ENCODE measurements at places on chromosomes 5 and 9. TPM values are rescaled to one million over a fixed set of nuclear protein-coding genes. Genes with fewer than 3 reads are reported as not detected.

DNA sequence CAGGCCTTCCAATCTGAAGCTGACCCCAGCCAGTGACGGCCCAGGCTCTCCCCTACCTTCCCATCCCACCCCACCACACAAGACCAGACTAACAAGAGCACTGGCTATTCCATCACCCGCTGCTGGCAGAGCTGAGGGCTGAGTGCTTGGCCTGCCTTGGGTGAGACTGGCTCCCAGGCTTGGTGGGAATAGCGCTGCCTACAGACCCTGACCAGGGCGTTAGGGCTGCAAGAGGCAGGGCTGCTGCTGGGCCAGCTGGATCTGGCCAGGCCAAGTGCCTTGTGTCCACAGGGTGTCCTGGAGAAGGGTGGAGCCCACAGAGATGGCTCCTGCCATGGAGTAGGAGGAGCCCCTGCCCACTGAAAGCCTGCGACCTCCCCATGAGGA is 31.6 kb upstream of the ANGPTL2 start:
- DNase-seq: no peak

The IFNK gene
- not detected for total RNA-seq

DNA sequence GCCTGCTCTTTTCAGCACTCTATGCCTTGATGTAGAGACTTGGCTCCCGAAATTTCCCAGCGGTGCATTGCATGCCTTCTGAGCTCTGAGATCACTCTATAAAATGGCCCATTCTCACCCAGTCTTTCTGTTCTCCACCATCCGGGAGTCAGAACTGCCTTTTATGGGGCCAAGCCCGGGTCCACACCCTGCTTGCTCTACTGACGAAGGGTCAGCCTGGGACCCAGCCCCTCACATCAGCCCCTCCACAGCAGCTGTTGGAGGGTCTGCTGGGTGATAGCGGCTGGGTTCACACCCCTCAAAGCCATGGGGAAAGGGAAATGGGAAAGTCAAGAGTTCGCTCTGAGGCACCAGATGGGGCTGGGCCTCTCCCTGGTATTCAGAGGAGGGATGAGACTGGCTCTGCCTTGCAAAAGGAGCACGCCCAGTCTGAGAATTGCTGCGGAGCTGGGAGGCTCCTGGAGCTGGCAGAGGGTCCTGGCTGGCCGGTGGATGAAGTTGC is 66.0 kb upstream of the ORM1 start:
- DNase-seq: no peak

DNA sequence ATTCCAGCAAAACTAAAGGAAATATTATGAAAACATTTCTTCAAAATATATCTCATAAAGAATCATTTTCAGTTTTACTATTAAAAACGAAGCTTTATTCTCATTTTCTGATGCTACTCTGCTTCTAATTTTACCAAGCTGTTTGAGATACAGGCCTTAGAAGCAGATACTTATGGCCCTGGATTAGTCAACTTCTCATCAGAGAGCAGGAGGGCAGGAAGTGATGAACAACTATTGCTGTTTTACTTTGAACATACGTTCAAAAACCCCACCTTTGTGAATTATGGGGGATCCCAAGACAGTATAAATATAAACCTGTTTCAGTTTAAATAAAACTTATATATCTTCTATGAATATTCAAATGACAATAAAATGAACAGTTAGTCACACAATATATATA is 16.0 kb downstream of the MPDZ start:
- DNase-seq: no peak

The SLC6A7 gene
- not detected for total RNA-seq

DNA sequence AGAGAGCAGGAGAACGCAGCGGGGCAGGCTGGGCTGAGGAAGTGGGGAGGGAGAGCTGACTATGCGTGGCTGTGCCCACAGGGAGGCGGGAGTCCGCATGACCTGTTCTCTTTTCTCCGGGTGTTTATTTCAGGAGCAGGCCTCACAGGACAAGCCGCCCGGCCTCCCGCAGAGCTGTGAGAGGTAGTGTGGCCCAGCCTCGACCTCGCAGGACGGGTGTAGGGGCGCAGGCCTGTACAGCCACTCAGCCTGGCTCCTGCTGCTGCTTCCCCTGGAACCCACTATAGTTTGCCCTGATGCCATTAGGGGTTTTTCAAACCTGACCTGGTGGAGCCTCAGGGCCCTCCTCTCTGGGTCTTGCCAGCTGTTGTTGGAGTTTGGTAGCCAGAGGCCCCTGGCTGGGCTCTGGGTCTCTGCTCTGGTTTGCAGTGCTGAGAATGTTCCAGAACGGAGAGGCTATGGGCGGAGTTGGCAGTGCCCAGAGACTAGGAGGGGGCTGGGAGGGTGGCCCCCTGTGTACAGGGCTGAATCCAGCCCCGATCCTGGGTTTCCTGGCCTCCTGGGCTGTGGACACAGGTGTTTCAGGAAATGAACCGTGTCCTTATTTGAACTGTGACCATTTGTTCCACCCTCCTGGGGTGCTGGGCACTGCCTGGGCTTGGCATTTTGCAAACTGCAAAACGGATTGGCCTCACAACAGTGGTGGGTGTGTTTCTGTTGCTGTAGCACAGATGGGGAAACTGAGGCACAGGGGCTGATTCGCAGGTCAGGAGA is 78.8 kb downstream of the WNK2 start:
- no peak for DNase-seq

The NEUROG1 gene
- total RNA-seq: not detected

DNA sequence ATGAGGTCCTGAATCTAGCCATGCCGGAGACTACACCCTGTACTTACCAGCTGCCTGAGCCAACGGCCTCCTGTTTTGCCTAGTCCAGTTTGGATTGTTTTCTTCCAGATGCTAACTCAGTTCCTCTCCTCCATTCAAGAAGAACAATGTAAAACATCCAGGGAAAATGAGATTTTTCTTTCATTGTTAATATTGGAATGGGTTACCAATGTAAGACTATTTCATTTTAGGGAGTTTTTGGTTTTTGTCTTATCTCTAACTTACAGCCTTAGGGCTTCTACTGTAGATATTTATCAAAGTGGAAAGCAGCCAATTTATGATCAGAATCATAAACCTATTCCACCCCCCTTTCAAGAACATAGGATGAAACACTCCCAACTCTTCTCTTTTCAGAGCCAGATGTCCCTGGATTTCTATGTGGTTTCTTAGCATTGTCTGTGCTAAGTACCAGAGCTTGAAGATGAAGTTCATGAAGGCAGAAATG is 3.5 kb upstream of the VDAC1 start:
- DNase-seq: no peak

DNA sequence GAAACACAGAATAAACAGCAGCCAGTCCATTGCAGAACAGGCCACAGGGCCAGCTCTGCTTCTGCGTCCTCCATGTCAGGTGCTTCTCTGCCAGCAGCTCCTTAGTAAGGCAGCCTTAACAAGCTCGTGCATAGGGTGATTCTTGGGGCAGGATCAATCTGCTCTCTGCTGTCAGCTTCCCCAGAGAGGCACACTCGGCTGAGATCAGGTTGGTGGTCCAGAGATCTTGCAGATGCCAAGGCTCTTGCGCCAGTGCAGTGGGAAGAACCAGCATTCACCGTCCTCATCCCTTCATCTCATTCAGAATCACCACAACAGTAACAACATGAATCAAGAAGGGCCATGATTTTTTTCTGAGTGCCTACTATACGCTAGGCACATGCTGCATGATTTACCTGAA is 49.0 kb upstream of the ALDH1B1 start:
- DNase-seq: no peak

DNA sequence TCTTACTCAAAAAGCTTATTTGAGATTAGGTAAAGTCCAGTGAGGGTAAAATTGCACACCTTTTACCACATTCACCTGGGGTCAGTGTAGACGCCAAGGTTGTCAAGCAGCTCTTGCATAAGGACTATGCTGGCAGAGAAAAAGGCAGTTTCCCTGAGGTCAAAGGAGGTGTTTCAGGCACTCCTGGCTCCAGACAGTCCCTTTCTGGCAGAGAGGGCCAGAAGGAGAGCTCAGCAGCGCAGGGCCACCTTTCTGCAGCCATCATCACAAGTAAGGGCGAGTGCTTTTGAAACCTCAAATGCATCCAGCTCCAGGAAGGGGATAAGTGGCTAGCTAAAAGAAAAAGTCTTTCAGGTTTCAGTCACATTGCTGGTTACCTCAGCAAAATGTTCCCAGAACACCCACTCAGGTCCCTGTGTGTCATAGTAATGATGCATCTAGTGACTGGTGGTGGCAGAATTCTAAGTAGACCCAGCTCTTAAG is 16.7 kb upstream of the IL13 start:
- DNase-seq: no peak

The ARID3C gene
- total RNA-seq: not detected

- no peak for DNase-seq
These were observed 33.5 kb downstream of the ELL2 start for GRCh38 chr5:95927927-95928723.

The TMEM215 gene
- total RNA-seq: not detected

The TRPM3 gene
- total RNA-seq: not detected

The QSOX2 gene
- 20.5 TPM for total RNA-seq

The TXNDC8 gene
- not detected for total RNA-seq

GRCh38 chr5:10355071-10355889 is 1.8 kb downstream of the MARCHF6 start:
- DNase-seq: peak; percentile 76

DNA sequence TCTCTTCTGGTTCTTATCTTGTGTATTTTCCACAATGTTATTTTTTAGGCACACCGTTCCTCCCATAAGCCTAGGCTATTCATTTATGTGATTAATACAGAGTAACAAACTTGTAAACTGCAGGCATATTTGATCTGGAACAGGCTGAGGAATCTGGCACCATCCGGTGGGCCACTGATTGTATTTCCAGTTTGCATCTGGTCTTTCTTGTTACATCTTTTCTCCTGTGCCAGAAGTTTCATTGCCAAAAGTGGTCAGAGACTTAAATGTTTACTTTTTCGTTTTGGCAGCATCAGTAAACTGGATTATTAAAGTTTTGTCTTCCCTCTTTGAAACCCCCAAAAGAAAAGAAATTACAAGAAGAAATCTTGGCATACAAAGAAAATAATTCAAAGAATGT is 17.9 kb upstream of the ZCCHC7 start:
- DNase-seq: no peak

- DNase-seq: no peak
These were observed 103.2 kb downstream of the RGS3 start for GRCh38 chr9:113566712-113567071.

- DNase-seq: no peak
These were observed 473.7 kb downstream of the ARHGEF28 start for GRCh38 chr5:74099538-74100267.

The NOL6 gene
- 66.5 TPM for total RNA-seq

- peak; percentile 59 for DNase-seq
These were observed 115.3 kb upstream of the BNC2 start for GRCh38 chr9:16985559-16986348.

The TCF7 gene
- total RNA-seq: 3.9 TPM

GRCh38 chr5:80986382-80986781 is 26.2 kb downstream of the RASGRF2 start:
- no peak for DNase-seq

- DNase-seq: no peak
These were observed 34.2 kb downstream of the ADAMTS2 start for GRCh38 chr5:179311091-179311470.

GRCh38 chr5:90548069-90548593 is 10.5 kb upstream of the ADGRV1 start:
- peak; percentile 8 for DNase-seq

DNA sequence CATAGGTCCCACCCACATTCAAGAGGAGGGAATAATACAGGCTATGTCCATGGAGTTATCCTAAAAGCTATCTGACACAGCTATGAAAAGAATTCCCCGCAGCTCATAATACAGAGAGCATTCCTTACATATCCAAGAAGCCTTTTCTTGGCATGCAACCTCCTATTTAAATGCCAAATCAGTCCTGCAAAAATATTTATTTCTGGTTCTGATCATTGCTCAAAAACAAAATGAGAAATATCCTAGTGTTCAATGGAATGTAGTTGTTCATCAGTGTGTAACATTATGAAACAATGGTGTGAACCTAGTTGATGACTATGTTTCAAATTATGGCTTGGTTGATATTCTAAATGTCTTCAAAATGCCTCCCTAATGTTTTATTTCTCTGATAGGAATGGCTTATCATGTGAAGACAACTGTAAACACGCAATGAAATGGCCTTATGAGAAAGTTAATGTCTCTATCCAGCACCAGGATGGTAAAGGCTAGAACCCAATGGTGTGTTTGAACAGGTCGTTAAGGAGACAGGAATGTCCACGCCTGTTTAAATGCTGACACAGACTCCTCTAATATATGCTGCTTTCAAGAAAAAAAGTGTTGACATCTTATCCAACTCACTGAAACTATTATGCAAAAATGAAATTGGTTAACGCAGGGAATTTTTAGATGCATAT is 126.7 kb upstream of the CDH6 start:
- DNase-seq: no peak

Measured in HFFc6 (cell line).